AG04450 (cell line): ENCODE measurements at places on chromosomes 12 and 14.

GRCh38 chr12:58633479-58633878 is 286.8 kb downstream of the LRIG3 start:
- DNase-seq, result no peak

- no peak for DNase-seq
Measured at GRCh38 chr12:10405294-10405693, 4.3 kb downstream of the KLRC4 start.

DNA sequence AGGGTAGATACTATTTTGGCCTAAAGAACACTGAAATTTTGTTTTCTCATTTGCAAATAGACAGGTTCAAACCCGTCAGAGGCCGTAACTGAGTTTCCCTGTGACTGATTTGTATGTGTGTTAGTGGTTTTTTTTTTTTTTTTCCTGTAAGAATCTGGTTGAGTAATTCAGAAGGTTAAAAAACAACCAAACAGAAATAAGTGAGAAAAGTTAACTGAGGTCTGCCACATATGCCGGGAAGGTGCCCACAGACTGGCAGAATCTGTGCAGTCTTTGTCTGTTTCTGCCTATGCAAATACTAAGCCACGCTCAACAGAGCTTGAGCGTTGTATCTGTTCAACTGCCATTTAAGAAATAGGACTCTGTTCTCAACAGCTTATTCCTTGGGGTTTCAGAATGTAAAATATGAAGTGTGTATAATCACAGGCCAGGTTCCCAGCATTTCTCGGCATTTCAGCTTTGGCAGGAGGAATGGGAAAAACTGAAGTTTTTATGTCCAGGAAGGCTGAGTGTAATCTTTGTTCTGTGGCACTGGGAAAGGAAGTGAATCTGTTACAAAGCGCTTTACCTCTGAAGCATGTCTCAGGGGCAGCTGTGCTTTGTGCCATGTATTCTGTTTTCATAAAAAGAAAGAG is 181.9 kb downstream of the PRKCH start:
- DNase-seq, result no peak

DNA sequence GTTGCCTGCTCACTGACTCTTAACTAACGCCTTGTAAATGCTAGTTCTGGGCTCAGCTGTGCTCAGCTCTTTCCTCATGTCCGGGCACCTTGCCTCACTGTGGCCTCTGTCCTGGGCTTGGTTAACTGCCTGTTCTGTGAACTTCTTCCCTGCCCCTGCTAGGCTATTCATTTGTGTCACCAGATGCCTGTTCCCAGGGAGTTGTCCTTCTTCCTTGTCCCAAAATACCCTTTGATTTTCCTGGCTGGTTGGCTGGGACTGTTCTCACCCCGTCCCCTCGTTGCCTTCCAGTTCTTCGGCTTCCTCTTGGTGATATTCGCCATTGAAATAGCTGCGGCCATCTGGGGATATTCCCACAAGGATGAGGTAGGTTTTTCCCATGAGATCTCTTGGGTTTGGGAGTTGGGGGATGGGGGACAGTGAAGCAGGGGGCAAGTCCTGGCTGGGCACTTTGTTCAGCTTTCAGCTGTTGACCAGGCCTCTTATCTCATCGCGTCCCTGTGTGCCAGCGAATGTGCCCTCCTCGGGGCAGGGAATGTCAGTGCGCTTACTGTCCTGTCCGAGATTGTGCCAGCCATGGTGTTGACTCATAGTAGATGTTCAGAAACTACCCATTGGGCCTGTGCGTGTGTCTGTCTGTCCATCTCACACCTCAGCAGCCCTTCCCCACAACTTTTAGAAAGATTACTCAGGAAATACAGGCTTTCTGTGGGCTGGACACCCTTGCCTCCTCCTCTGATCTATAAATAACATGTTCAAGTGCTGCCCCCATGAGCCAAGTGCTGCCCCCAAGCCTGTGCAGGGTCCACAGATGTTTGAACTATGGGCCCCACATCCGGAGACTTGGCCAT is 33.1 kb downstream of the CD9 start:
- no peak for DNase-seq

DNA sequence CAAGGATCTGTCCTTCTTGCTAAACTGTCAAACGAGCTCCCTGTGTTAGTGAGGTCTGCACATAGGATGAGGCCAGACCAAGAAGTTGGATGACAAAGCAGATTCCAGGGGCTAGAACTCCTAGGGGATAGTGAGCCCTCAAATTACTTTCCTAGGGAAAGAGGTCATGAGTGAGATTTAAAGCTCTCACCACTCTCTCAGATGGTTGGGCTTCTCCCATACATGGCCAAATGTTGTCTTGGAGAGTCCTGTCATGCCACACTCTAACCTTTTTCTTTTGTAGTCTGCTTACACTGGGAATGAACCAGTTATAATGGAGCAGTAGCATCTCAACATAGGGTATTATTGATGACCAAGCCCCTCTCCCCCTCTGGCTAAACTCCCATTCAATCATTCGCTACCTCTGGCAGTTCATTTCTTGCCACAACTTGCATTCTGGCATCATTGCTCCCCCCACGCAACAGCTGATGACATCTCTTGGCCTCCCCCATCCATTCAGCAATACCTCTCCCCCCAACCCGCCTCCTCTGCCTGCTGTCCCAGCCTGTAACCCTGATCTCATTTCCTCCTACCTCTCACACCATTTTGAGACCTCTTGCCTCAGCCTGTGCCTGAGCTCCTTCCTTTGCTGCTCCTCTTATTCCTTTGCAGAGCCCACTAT is 64.7 kb upstream of the CISTR start:
- DNase-seq, result no peak

- DNase-seq, result no peak
Measured at GRCh38 chr14:32932302-32932913, 6.3 kb upstream of the NPAS3 start.

GRCh38 chr12:96497855-96498254 is 8.5 kb downstream of the CFAP54 start:
- no peak for DNase-seq

DNA sequence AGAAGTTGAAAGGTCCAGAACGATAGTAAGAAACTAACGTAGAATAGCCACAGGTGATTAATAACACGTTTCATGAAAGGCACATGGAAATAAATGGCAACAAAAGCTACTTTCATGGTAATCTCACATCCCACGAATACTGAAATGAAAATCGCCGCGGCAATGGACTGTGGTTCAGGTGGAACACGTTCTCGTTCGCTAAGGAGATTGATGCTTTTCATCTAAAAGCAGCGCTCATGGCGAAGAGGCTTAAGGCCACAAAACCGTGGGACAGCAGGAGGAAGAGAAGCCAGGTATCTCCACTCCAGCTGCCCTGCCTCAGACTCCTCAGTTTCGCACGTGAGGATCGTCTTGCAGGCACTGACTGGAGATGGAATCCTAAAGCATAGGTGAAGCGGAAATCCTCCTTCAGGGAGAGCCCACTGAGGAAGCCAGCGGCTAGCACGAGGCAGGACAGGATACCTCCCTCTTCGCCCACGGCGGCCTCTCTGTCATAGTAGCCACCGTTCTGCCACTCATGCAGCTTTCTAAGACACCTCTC is 696 bp upstream of the GPHN start:
- DNase-seq, result no peak

DNA sequence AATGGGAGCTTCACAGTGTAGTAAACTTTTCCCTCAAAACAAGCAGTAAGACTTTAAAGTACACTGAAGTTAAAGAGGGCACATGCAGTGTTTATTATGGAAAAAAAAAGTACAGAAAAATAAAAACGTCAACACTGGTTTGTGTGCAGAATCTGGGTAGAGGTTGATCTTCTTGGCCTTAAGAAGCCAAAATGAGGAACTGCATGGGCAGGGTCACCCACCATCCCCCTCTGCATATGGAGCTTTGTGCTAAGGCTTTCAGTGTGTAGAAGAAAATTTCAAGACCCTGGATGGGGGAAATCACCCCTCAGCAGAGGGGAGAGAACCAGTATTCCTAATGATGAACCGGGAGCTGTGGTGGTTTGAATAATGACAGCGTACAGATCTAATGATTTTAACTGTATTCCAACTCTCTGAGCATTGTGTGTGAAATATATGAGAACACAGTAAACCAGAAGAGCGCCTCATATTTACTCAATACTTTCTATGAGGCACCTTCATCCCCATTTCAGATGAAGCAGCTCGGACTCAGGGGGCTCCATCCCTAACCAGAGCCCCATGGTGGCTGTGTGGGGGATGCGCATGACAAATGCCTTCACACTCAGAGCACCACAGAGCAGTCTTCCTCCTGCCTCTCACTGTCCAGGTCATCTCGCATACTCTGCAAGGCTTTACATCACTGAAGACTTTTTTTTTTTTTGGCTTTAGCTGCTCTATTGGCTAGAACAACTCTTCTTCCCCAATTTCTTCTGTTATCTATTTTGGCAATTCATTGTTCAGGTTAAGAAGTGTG is 33.4 kb downstream of the ACADS start:
- no peak for DNase-seq

DNA sequence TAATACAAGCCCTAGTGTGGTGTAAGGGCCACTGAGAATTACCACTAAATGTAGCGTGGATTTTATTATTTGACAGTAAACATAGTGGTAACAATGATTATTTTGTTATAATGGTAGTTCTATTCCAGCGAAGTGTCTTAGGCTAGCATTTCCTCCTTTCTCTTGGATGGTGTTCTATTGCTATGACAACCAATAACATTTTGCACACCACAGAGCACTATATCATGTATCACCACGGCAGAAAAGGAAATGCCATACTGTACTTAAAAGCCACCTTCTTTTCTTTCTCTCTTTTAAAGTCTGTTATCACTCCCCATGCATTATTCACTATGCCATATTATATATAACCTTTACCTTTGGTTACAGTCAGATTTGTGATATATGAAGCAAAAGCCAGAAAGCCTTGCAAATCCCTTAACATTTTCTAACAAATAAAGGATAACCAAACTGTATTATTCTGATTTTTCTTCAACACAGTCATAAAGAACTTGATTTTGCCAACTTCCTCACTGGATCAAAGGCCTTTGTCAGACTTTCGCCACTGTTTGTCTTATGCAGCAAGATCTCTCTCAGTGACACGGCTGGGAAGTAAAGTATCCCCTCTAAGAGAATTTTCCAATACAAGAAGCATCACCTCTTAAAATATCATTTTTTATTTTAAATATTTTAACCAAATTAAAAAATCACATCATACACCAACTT is 195.8 kb downstream of the FOXN3 start:
- peak; percentile 20 for DNase-seq

DNA sequence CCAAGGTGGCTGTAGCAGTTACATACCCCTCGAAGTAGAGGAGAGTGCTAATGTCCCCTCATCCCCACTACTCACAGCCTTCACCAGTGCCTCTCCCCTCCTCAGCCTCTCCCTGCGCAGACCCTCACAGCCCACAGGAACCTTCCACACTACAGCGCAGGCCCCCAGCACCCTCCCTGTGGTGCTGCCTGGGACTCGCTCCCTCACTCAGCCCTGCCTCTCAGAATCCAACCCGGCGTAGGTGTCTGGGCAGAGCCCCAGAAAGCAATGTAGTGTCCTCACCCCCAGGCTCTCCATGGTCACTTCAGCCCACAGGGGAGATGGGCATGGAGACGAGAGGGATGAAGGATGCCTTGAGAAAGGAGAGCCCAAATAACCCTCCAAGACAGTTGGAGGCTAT is 10.9 kb upstream of the ZNF740 start:
- DNase-seq, result no peak

DNA sequence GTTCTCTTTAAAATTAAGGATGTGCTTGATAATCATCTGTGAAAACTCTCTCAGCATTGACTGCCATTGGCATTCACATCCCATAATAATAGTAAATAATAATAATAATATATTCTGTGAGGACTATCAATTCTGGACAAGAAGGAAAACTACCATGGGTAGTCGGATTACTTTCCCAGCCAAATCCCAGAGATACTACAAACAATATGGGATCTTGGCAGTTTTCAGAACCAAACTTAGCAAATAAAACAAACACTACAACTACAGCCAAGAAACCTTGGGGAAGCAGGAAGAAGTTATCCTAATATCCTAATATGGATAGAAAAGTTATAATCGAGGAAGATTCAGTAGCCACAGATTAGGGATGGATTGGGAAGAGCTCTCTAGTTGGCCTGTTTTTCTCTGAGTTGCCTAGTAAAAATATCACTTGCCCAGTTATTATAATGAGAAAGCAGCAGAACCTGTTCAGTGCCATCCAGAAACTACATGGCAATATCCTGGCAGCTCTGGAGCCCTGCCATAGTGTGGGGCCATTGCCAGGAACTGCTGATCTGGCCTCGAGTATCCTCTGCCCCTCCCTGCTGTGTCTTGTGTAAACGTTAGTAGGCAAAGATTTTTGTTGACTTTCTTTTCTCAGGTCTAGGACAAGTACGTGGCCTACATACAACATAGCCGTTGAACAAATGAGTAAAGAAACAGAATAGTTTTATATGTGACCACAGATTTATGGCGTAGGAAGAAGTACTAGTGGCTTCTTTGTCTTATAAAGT is 193.5 kb downstream of the SLC2A13 start:
- no peak for DNase-seq

- no peak for DNase-seq
Measured at GRCh38 chr12:4082809-4083403, 190.7 kb upstream of the CCND2 start.

- DNase-seq, result no peak
Measured at GRCh38 chr12:2118061-2118460, 65.3 kb downstream of the CACNA1C start.

DNA sequence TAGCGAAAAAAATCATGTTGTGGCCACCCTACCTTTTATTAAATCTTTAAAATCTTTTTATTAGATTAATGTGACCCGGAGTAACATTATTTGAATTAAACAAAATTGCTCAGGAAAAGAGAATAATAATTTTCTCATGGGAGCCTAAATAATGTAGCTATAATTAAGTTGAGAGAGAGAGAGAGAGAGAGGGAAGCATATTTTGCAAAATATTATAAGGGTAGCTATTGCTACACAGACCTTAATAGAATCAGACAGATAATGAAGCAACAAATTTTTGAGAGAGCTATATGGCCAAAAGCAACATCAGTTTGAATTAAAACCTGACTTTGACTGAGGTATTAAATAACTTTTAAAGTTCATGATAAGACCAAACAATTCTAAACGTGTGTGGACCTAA is 703.5 kb downstream of the TMTC2 start:
- no peak for DNase-seq

GRCh38 chr12:3753544-3754284 is 805 bp upstream of the CRACR2A start:
- no peak for DNase-seq
